ENCODE measurements at places on chromosomes 16 and 17.

DNA sequence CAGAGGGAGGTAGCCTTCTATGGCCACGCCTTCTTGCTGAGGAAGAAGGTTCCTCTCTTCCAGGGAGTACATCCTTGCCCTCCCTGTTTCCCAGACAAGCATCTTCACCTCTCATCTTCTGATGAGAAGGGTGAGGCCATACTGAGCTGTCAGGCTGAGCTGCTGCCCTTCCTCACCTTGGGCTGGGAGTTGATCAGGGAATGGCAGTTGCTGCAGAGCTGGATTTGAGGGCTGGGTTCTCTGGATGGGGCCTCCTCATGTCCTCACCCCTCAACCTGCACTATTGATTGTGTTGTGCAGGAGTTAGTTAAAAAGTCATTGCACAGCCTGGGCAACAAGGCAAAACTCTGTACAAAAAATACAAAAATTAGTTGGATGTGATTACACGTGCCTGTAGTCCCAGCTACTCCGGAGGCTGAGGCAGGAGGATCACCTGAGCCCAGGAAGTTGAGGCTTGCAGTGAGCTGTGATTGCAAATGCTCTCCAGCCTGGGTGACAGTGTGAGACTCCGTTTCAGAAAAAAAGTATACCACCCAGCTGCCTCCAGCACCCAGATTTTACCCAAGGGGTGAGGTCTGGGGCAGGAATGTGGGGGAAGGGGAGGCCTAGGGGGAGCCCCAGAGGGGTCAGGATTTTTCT is 2.0 kb downstream of the ERBB2 start:
- DNase-seq, result no peak

DNA sequence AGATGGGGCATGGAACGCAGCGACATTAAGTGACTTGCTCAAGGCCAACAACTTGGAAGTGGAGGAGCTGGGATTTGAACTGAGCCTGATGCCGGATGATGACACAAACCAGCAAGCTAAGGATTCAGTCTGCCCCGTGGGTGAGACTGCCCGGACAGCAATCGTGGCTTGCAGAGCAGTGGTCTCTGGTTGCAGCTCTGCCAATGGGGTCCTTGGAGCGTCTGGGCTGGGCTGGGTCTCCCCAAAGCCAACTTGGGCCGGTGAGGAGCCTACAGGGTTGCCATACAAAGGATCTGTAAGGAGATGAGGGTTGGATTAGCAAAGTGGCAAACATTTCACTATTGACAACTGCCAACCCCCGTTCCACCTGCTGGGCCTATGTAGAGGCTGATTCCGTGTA is 2.6 kb upstream of the CRISPLD2 start:
- DNase-seq, result no peak

DNA sequence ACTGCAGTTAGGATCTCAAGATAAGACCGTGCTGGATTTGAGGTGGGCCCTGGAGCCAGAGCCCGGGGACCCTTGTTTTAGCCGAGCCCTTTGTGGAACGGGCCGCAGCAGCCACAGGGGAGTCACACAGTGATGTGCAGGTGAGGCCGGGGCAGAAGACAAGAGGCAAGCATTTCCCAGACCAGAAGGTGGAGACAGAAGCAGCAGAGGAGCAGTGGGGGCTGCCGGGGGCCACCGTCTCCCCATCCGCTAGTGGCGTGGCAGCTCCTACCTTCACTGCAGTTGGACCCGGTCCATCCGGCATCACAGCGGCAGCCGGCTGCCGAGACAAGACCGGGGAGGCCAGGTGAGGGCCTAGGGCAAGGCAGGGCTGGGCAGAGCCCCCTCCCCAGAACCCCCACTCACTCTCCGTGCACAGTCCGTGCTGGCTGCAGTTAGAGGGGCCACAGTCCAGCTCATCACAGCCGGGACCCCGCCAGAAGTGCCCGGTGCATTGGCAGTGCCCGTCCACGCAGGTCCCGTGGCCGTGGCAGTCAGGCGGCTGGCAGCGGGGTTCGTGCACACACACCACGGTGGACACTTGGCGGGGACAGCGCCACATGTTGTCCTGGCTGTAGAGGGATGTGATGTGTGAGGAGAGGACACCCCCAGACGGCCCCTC is 6.0 kb downstream of the NAGPA start:
- no peak for DNase-seq

- no peak for DNase-seq
Measured at GRCh38 chr16:30340621-30341020, 14.5 kb downstream of the CD2BP2 start.

DNA sequence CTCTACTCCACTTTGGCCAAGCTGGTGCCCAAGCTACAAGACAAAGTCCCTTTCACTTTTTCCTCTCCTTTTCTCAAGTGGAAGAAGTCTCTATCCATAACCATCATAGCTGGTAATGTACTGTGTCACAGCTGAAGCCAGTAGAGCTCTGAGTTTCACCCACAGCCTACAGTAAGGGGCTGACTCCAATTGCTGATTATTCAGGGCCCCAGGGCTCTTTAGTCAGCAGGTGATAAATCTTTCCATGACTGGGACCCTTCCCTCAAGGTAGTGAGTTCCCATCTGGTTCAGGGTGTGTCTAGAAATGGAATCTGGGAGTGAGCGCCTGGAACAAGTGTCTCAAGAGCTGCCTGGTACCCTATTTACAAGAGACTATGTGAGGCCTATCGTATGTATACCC is 436.0 kb upstream of the CA10 start:
- no peak for DNase-seq
